ENCODE measurements at places on chromosomes 11 and 22. TPM values are rescaled to one million over a fixed set of nuclear protein-coding genes. Genes with fewer than 3 reads are reported as not detected.

The AQP11 gene
- 1.2 TPM for polyA plus RNA-seq

The LDHAL6A gene
- polyA plus RNA-seq, result 0.20 TPM

The GLYAT gene
- polyA plus RNA-seq, result not detected

The DUSP8 gene
- polyA plus RNA-seq, result not detected

The OR56A1 gene
- polyA plus RNA-seq, result not detected

The NFAM1 gene
- polyA plus RNA-seq, result 1.3 TPM

The MS4A3 gene
- polyA plus RNA-seq, result 0.78 TPM

The SCGB1C1 gene
- polyA plus RNA-seq, result not detected

The DEUP1 gene
- not detected for polyA plus RNA-seq

The RIMBP3C gene
- polyA plus RNA-seq, result not detected

GRCh38 chr11:78156127-78156844, 16.9 kb upstream of the ALG8 start:
- DNase-seq, result no peak

DNA sequence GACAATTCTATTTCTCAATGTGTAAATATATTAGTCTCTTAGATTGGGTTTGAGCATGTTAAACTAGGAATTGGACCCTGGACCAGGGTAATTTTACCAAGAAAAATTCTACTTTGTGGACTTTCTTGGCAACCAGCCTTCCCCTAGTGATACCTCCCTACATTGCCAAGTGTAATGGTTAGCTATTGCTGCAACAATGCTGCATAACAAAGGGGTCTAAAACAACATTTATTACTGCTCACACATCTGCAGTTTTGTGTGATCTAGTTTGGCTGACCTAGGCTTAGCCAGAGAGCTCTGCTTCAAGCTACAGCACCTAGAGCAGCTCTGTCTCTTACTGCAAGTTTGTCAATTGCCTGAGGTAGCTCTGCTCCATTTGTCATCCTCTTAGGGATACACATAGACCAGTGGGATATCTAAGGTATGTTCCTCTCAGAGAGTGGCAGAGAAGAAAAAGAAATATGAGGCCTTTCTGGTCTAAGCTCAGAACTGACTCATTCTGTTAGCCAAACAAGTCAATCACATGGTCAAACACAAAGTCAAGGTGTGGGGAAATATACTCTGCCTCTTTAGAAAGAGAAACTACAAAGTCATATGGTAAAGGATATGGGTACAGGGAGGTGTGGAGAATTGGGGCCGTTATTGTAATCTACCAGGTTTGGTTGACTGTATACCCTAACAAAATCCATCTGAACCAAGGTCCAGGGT, 2.0 kb upstream of the LAYN start:
- no peak for DNase-seq

- DNase-seq, result no peak
These were observed 20.3 kb downstream of the AP2A2 start for GRCh38 chr11:945986-946385.

- DNase-seq, result no peak
These were observed 1.7 kb downstream of the CCDC87 start for GRCh38 chr11:66591175-66591574.

GRCh38 chr22:36365020-36365411, 22.8 kb downstream of the MYH9 start:
- no peak for DNase-seq

DNA sequence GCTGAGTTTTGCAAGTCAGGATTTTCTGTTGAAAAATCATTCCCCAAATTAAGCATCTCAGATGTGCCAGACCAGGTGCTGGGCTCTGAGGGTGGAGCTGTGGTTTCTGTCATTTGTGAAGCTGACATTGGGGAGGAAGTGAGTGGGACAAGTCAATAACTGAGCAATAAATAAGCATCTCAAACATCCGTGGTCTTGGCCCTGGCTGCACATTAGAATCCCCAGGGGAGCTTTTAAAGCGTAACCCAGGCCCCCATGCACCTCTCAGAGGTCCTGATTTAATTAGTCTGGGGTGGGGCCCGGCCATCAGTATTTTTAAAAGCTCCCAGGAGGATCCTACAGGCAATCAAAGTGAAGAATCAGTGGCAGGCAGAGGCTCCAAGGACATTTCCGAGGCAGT, 420.0 kb downstream of the MN1 start:
- no peak for DNase-seq

- DNase-seq, result no peak
These were observed 1.5 kb downstream of the GALNT18 start for GRCh38 chr11:11620173-11620920.

DNA sequence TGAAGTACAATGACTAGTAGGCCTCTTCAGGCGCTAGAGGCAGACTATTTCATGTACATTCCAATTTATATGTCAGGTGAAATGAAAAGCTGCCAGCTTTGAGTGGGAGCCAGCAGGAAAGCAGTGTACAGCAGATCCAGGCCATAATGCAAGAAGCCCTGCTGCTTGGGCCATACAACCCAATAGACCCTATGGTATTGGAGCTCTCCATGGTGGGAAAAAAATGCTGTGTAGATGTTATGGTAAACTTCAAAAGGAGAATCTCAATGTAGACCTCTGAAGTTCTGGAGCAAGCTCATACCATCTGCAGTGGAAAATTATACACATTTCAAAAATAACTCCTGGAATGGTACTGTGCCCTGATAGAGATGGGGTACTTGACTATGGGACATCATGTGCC, 71.5 kb upstream of the CD82 start:
- DNase-seq, result no peak

- no peak for DNase-seq
These were observed 8.5 kb downstream of the MARK2 start for GRCh38 chr11:63847363-63847762.

GRCh38 chr11:1457856-1458255, 28.7 kb downstream of the MOB2 start:
- no peak for DNase-seq

DNA sequence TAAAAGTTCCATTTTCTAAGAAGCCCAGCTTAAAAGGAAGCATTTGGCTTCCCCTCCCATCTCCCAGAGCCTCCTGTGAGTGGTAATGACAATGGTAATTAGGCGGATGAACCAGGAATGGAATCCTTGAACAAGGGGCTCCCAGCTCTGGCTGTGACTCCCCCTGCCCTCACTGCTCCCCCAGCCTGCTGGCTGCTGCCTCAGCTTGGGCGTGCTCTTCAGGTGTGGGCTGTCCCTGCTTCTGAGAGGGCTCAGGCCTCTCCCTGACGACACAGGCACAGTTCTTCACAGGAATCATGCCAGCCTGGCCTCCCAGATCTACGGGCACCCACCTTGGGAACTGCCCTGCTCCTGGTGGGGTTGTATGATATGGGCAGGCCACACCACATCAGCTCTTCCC, 81.7 kb upstream of the NARS2 start:
- DNase-seq, result no peak

GRCh38 chr11:125138966-125139365, 25.6 kb upstream of the PKNOX2 start:
- DNase-seq, result no peak

DNA sequence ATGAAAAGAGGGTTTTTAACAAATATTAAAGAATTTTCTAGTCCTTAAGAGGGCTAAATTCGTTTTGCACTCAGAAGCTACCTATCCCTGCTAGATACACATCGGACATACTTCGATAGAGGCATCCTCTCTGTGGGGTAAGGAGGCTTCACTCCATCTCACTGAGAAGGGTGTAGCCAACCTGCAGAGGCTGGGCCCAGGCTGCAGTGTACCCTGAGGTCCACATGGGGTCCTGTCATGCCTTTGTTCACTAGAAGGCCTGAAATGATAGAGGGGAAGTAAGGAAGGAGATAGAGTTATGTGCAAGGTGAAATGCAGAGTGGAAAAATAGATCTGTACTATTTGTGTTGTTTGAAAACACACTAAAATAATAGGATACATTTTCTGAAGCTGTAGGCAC, 45.6 kb downstream of the IGSF9B start:
- DNase-seq, result no peak

- DNase-seq, result peak; percentile 33
These were observed 64.4 kb upstream of the LINC01488 start for GRCh38 chr11:69416762-69417698.

DNA sequence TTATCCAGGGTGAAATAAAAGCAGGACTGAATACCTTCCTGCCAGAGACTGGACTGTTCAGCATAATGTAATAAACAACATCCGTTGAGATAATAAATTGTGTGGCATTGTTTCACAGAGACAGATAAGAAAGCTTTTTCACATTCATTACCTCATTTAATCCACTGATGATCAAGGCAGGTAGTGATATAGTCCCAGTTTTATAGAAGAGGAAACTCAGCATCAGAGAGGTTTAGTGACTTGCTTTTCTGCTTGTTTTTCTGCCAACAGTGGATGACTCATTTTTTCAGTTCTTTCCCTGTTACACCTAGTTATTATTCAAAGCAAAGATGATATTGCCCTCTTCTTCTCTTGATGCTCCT, 4.0 kb downstream of the MYO18B start:
- no peak for DNase-seq

DNA sequence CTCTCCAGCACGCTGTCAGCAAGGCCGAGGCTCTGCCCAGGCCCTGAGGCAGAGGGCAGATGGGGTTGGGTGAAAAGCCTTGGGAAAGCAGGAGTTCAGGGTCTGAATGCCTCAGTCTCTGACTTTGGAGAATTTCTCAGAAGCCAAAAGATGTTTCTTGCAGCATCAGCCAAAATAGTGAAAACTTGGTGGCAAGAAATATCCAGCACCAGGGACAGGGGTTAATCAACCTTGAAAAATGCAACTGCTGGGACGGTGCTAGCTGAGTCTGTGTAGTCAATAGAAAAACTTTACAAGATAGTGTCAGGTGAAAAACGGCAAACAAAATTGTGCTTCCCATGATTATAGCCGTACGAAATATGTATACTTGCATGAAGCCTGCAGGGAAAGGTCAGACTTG, 1.4 kb upstream of the ABCC8 start:
- no peak for DNase-seq

- no peak for DNase-seq
These were observed 722.6 kb upstream of the TENM4 start for GRCh38 chr11:80163441-80163840.

GRCh38 chr11:117870103-117870952, 6.1 kb downstream of the FXYD6 start:
- no peak for DNase-seq
